Stimulated activated CD8-positive, alpha-beta memory T cell treated with anti-CD3 and anti-CD28 coated beads, Interleukin-15, amount 100 ng/mL, for 24 hours (primary cell): ENCODE measurements at places on chromosomes 3 and 15.

- DNase-seq: no peak
Observed at GRCh38 chr3:71047616-71048531, 535.7 kb downstream of the FOXP1 start.

DNA sequence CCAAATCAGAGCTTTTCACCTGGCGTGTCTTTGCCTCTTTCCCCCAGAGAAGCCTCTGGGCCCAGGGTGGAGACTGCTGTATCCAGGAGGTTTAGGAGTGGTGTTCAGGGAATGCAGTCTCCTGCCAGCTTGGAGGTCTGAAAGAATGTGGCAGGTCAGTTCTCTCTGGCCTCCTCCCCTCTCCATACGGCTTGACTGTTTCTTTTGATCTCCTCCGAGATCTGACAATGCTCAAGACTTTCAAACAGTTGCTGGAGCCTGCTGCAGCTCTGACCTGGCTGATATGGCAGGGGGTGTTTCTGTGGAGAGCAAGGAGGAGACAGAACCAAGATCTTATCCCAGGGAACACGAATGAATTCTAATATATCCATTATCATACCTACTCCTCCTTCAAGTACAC lies 24.7 kb upstream of the TM4SF4 start:
- no peak for DNase-seq

DNA sequence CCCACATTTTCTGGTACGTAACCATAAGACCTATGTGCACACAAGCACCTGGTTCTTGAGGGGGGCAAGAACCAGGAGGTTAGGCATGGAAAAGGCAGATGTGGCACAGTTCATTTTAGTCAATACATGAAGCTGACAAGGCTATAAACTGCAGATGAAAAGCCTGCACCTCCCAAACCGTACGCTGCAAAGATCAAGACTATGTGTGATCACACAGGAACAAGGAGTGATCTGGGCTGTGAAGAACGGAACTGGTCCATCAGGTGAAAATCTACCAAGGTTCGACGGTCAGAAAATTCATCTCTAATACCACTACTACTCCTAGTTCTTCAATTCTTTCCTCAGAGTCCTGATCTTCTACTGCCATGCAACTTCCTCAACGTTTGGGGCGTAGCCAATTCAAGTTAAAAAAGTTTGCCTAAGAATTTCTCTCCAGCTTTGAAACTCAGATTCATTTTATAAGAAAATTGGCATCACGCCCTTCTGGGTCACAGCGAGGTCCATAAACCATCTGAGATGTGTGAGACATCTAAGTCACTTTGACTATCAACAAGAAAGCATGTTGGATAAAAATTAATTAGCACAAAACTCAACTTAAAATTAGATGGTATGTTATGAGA lies 41.9 kb downstream of the PLD1 start:
- DNase-seq: no peak

GRCh38 chr15:48325400-48325799 lies 5.8 kb upstream of the DUT start:
- DNase-seq: no peak

DNA sequence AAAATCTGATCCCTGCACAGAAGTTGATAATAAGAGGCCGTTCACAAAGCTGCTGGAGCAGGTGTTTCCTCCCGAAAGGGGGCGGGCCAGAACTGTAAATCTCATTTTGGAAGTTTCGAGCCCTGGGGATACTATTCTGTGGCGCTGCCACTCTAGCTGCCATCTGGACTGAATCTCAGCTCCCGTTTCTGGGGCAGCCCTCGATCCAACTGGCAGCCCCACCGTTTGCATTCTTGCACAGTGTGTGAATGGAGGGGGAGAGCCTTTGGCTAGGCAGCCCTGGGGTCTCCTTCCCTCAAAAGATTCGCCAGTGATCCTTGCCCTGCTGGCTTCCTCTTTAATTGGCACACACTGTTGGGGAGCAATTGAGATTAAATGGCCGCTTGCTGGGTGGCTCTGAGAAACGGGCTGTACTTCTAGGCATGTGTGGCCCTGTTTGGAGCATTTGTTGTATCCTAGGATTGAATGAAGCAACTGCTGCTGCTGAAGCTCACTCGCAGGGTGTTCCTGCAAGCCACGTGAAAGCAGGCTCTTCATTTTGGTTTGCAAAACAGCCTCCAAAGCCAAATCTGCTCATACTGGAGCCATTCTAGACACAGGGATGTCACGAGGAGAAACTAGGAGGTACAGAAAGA lies 57.2 kb upstream of the TOPAZ1 start:
- DNase-seq: no peak

DNA sequence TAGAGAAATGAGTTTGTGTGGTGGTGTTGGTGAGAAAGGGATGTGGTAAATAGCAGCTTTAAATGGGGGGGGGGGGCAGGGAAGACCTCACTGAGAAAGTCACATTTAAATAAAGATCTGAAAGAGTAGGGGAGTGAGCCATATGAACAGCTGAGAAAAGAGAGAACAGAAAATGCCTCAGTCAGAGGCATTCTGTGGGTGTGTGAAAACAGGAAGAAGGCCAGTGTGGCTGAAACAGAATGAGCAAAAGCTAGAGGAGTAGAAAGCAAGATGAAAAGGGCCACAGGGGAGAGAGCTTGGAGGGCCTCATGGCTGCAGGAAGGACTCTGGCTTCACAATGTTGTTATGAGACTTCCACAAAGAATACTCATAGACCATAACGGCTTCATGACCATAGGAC lies 783.3 kb downstream of the ZPLD1 start:
- DNase-seq: no peak

DNA sequence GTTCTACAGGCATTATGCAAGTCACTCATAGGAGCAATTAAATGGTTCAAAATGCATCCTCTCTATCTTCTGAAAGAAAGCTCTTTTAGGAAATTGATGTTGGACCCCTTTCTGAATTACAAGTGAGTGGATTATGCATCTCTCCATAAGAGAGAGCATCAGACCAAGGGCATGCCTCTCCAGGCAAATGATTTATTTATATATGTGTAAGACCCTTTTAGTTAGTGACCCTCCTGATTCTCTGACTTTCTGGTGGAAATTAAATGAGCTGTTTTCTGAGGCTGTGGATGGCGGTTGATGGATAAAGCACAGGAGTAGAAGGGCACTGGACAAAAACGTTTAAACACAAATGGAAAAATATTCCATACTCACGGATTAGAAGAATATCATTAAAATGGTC lies 62.6 kb downstream of the CADPS start:
- no peak for DNase-seq

- no peak for DNase-seq
Observed at GRCh38 chr3:141105828-141106628, 54.9 kb downstream of the SPSB4 start.

GRCh38 chr3:78087134-78087533 lies 1047.2 kb downstream of the ROBO2 start:
- no peak for DNase-seq

GRCh38 chr3:155780291-155780690 lies 25.8 kb downstream of the C3orf33 start:
- no peak for DNase-seq

DNA sequence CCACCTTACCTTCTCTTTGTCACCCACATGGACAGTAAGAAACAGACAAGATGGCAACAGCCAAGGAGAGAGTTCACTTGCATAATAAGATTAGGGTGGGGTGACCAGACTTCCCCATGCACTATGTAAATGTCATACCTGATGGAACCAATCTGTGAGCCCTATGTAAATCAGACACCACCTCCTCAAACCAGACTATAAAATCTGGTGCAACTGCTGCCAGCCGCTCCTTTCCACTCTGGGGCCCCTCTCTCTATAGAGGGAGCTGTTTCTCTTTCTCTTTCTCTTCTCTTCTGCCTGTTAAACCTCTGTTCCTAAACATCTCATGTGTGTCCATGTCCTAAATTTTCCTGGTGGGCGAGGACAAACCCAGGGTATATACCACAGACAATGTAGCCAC lies 405.5 kb upstream of the CNTN4 start:
- no peak for DNase-seq

DNA sequence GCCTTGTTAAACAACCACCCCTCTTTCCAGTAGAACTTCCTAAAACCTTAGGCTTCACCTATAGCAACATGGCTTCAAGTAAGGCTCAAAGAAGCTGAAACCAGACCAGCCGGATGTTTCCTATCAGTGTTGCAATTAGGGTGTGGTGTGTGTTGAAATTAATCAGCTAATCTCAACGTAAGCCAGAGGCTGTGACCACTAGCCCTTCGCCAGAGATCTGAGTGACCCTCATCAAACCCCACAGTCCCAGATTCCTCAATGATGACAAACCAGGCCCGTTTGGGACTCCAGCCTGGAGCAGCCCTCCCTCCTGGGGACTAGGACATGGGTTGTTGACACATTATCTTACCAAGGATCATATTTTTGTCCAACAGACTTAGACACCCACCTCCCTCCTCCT lies 27.3 kb downstream of the CYP11A1 start:
- DNase-seq: no peak

DNA sequence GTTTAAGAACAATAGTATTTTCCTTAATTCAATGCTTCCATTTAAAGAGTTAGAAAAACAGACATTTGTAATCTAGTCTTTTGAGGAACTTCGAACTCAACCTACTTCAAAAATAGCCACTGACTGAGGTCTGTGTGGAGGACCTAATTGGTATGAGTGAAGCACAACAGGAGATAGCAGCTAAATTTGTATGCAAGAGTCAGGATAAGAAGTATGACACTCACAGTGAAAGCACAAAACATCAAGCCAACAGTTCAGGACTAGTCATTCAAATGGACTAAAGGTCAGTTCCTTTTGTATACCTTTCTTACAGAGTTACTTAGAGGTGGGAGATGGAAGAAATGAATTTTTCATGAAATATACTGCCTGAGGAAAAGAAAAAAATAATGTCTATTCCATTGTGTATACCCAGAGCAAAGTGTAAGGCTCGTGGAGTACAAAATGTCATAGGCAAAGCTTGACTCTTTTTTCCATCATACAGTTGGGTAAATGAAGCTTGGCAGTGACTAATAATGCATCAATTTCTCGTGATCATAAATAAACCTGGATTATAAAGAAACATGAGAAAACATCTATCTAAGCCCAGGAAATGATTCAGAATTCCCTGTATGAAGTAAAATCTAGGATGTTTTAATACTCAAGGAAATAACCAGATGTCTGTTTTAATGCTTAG lies 1005.2 kb upstream of the CADM2 start:
- DNase-seq: no peak

DNA sequence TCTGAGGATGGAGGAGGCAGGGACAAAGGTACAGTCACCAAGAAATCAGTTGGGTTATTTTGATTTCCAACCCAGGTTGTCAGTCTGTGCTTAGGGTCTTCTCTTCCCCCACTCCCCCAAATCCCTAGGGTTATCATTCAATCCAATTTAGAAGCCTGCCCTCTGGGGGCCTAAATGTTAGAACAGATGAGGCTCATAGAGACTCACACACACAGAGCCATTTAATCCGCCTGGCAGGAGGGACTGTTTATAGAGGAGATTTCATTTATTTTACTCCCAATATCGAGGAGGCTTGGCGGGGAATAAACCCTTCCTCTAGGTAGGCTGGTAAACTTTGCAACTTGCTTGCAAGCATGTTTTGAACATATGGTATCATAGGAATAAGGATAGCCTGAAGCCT lies 52.8 kb downstream of the RHCG start:
- no peak for DNase-seq

DNA sequence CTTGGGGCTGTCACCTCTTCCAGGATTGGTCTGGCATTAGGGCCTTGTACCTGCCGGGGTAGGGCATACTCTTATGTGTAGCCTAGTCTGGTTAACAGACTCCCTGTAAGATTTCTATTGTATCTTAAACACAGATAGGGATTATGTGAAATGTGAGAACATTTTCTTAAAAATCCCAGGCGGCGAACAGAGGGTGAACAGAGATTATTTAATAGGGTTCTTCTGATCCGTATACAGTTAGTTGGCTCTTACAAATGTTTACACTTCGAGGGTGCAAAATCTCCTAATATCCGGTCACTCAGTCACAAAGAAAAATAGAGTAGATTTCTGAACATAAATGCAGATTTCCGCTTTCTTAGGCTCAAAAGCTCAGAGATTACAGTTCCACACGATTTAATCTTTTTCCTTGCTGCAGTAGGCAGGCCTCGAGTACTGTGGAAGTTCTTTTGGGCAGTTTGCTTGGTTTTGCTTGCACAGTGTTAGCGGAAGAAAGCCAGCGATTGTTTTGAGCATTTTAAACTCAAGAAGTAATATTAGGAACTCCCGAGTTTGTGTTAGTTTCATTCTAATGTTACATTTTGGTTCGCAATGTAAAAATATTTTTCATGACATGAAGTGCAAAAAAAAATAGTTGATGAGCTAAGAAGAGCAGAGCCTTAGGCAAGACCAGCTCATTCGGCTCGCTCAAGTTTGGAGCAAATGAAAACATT lies 993 bp downstream of the PLCL2 start:
- DNase-seq: no peak

DNA sequence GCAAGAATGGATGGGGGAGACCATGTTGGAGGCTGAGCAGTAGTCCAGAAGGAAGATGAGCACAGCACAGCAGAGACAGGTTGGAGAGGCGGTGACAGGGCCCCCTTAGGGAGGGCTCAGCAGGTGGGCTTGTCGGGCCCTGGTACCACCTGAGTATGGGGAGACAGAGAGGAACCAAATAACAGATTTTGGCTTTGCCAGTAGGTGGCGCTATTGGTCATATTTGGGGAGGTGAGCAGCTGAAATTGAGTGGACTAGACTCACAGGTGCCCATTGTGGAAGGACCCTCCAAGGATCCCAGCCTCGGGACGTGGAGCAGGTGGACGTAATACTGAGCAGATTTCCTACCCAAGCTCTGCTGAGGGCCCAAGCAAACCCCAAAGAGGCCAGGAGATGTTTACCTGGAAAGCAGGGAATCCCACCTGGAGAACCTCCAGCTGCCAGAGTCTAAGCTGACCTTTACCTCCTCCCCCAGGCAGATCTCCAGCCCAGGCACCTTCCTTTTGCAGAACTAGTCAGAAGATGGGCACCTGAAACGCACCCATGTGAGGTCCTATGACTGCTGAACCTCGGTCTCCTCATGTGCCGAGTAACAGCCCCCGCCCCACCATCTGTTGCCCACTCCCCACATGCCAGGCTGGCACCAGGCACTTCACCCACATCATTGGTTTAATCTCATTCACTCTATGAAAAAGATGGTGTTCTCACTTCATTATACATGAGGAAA lies 24.6 kb upstream of the CORO2B start:
- peak; percentile 42 for DNase-seq

DNA sequence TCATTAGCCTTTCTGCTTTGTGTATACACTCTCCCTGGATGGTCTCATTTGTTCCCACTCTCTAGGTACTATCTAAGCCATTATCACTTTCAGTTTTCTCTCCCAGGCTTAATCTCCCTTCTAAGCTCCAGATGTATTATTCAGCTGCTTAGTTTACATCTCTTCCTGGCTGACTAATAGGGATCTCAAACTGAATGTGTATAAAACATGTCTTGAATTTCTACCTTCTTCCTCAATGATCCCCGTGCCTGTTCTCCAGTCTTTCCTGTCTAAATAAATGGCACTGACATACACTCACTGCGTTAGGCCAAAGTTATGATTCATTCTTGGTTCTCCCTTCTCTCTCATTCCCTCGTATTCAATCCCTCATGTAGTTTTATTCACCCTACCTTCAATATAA lies 127.3 kb downstream of the NR2F2 start:
- DNase-seq: no peak

GRCh38 chr3:148582126-148582525 lies 115.6 kb upstream of the AGTR1 start:
- DNase-seq: no peak
